ENCODE measurements at places on chromosomes 6 and 20.
A peak's percentile ranks its signal among the peaks of the same experiment; 100 is the strongest.

GRCh38 chr20:25279403-25279802 lies 31.5 kb downstream of the PYGB start:
- DNase-seq: no peak

- no peak for DNase-seq
Measured at GRCh38 chr20:51087266-51087665, 64.4 kb upstream of the KCNG1 start.

GRCh38 chr6:9248133-9248532 lies 812.8 kb upstream of the SLC35B3 start:
- DNase-seq: no peak

DNA sequence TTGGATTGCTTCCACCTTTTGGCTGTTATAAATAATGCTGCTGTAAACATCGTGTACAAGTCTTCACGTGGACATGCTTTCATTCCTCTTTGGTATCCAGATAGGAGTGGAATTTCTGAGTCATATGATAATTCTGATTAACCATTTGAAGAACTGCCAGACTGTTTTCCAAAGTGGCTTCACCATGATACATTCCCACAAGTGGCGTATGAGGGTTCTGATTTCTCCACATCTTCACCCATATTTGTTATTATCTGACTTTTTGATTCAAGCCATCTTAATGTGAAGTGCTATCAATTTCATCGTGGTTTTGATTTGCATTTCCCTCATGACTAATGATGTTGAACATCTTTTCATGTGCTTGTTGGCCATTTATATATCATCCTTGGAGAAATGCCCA lies 2.9 kb upstream of the SNRPB start:
- DNase-seq: no peak

GRCh38 chr6:153959276-153959675 lies 79.8 kb upstream of the OPRM1 start:
- DNase-seq: no peak

DNA sequence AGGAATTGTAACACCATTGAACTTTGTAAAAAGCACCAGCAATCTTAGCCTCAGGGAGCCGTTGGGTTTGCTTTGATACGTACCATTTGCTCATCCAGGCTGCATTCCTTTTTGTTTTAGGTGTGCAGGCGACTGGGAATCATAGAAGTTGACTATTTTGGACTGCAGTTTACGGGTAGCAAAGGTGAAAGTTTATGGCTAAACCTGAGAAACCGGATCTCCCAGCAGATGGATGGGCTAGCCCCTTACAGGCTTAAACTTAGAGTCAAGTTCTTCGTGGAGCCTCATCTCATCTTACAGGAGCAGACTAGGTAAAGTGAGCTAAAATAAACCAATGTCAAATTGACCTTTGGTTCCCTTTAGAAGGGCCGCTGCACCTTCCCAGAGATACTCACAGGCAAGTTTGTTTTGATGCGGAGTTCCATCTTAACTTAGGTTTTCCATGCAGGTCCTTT lies 1.6 kb downstream of the MYLIP start:
- no peak for DNase-seq

DNA sequence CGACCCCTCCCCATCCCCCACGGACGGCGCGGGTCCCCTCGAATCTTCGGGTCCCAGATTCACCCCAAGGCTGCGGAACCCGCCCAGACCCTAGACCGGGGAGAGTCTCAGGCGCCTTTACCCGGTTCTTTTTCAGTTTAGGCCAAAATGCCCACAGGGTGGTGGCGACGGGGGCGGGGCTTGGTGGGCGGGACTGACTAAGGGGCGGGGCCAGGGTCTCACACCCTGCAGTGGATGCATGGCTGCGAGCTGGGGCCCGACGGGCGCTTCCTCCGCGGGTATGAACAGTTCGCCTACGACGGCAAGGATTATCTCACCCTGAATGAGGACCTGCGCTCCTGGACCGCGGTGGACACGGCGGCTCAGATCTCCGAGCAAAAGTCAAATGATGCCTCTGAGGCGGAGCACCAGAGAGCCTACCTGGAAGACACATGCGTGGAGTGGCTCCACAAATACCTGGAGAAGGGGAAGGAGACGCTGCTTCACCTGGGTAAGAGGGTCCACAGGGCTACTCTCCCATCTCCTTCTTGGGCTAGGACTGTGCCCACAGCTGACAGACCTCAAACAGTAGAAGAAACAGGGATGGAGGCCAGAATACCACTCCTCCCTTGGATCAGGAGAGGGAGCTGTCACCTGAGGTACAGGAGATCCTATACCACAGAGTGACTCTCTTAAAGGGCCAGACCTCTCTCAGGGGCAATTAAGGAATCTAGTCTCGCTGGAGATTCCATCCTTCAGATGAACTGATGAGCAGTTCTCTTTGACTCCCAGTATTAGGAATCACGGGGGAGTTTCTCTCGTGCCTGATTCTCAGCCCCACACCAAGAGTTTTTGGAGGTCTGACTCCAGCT lies 942 bp downstream of the HLA-E start:
- DNase-seq: peak; percentile 78

- DNase-seq: no peak
Measured at GRCh38 chr6:26260725-26261490, 104.1 kb upstream of the BTN3A2 start.

- no peak for DNase-seq
Measured at GRCh38 chr6:144159742-144160141, 9.4 kb downstream of the STX11 start.

DNA sequence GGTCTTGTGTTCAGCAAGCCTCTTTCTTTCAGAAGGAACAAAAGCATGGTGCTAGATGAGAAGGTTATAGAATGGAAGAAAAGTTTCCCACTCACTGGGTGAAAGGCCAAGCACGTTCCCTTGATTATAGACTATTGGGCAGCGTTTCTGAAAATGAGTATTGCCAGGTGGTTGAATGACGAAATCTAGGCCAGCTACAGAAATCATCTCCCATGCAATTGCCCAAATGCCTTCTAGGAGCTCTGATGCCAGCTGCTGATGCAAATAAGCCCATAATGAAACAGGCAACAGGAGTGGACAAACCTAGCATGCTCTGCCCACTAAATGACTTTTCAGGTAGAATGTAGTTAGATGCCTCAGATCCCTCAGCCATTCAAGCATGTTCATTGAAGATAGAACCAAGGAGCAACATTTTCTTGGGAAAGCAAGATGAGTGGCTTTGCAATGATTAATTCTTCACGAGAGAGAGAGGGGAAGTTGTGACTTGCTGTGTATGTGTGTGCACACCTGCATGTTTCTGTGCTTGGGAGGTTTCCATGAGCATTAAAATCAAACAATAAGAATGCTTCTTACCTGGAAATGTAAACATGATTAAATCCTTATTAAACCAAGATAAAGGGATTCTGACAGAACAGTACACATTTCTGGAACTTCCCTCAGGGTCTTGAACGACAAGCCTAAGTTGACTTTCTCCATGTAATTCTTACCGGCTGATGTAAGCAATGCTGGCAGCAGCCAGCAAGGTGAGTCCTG lies 43.6 kb downstream of the ADTRP start:
- no peak for DNase-seq

- no peak for DNase-seq
Measured at GRCh38 chr6:140494321-140495108, 1120.1 kb upstream of the CITED2 start.

- DNase-seq: no peak
Measured at GRCh38 chr6:41605649-41606048, 32.6 kb upstream of the MDFI start.

DNA sequence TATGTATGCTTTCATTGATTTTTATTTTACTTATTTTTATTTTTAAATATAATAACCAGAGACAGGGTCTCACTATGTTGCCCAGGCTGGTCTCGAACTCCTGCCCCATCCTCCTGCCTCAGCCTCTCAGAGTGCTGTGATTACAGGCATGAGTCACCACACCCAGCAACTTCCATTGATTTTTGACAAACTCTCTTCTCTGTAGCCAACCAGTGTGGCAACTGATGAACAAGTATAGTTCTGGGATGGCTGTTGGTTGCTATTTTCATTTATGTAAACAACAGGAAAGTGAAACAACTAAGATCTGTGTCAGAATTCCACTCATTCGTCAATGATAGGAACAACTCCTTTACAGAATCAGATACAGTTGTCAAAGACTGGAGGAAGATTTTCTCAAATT lies 356.7 kb upstream of the JARID2 start:
- no peak for DNase-seq

DNA sequence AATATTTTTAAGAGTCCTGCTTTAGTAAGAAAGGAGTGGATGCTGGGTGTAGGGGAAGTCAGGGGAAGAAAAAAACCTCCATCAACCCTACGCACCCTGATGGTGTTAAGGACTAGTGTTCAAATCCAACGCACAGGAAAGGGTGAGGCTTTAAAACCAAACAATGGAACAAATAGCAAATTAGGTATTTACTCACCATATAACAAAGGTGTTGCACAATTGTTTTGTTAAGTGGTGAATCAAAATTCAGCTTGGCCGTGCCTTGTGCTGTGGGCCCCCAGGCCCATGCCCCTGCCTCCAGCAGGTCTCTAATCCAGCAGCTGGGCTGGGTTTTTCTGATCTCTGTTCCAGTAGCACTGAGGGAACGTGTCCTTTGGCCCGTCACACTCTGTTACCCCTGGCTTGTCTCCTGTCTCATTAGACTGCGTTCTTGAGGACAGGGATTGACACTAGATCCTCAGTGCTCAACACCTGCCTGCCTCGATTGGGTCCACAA lies 11.8 kb downstream of the FAM83D start:
- no peak for DNase-seq

- no peak for DNase-seq
Measured at GRCh38 chr6:140490081-140490480, 1115.6 kb upstream of the CITED2 start.

- DNase-seq: no peak
Measured at GRCh38 chr6:159100395-159101182, 55.8 kb upstream of the TAGAP start.

GRCh38 chr6:20447581-20448132 lies 46.0 kb downstream of the E2F3 start:
- DNase-seq: no peak

DNA sequence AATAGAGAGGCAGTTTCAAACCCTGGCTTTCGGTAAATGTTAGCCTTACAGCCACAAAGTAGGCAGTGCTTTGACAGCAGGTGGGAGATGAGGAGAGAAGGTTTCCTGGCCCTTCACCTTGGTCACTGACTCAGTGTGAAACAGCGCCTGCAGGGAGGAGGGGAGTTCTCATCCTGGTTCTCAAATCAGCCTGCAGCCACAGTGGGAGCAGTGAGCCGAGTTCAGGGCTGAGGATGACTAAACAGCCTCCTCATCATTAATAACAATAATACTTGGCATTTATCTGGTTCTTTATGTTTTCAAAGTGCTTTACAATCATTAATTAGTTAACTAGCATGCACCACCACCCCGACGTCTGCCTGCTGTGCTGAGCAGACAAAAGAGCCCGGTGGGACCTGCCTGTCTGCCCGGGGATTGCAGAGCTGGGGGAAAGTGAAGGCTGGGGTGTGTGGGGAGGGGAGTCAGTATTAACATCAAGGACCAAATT lies 59.6 kb downstream of the PRDM1 start:
- no peak for DNase-seq

- no peak for DNase-seq
Measured at GRCh38 chr20:48766205-48766604, 61.6 kb downstream of the PREX1 start.

GRCh38 chr6:136983687-136984086 lies 61.1 kb downstream of the IL20RA start:
- no peak for DNase-seq

DNA sequence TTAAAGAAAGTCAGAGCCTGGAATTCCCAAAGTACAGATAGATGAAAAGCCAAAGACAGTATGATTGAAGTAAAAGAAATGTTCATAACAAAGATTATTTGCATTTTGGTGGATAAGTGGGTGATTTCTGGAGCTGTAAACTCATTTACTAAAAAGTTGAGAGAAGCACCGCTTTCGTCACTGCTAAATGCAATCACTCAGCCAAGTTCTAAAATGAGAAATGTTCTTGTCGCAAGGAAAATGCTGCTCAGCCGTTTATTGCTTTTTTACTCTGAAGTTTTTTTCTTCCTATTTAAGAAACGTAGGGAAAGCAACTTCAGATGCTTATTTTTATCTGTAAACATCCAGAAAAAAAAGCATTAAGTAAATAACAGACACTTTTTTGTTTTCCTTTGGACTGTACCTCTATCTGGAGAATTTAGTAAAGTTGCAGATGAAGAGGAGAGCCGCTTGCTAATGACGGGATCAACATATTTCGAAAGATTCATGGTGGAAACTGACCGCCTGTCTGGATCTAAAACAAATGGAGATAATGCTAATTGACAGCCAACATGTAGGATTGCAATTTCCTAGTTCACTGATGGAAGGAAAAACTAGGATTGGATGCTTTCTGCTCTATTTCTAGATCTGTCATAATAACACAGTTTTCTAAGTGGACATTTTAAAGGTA lies 93.8 kb upstream of the BCLAF1 start:
- DNase-seq: no peak

DNA sequence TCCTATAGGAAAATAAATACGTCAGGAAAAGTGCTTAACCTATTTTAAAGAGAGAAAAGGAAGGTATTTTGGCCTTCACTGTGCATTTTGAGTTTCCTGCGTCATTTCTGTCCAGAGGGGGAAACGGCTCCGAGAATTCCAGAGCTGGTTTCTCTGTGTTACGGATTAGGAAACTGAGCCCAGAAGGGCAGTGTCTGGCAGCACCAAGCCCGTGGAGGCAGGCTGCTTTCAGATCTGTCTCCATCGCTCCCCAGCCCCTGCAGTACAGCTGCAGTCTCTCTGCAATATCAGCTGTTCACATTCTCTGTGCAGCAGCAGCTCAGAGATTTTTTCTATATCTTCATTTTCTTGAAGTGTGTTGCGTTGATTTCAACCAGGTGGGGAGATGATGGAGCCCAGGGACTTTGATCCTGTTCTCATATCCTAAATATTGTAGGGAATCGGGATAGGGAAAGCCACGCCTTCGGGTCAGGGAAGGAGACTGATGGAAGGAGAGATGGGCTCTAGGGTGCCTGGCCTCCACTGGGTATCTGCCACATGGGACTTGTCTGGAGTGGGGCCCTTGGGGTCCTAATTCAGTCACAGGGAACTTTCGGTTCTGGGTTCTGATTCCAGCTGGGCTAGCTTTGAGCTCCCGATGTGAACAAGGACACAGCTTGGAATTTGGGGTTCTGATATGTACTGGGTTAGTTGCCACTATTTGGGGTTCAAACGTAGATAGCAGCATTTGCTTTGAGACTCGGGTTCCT lies 2.8 kb downstream of the ANKRD60 start:
- DNase-seq: no peak

DNA sequence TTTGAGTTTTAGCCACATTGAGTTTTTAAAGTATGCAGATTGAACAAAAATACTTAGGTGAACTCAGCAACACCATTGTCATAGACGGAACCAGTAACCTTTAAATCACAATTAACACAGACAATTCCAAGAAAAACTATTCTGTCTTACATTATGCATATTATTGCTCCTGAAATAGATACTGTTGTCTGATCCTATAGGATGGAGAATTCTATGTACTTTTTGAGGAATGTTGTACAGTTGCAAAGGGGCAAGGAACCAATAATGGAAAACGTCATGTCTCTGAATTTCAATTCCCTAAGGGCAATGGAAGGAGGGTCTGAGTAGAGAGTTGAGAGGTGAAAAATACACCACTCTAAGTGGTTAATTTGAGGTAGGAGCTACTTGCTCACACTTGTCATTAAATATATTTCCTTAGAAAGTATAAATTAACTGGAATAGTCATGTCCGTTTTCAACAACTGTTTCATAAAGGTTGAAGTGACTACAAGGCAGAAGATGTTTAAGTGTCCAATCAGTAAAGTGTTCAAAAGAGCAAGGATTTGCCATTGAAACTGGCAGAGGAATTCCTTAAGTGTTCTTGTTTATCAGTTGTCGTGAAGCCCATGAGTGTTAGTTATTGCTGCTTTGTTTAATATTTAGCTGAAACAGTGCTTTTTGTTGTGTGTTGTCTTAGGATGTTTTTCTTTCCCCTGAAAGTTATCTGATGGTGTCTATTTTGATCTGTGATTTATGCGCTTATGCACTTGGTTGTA lies 1.3 kb downstream of the NKAIN2 start:
- DNase-seq: no peak

All from activated T-cell treated with anti-CD3 and anti-CD28 coated beads for 1 hour (primary cell).